Dermis microvascular lymphatic vessel endothelial cell (primary cell): ENCODE measurements at places on chromosomes 2 and 18. TPM values are rescaled to one million over a fixed set of nuclear protein-coding genes. Genes with fewer than 3 reads are reported as not detected.

IL36RN gene
- not detected in 2 replicates for total RNA-seq

LHCGR gene
- total RNA-seq = not detected in 2 replicates

RAD51AP2 gene
- not detected in 2 replicates for total RNA-seq

CENPA gene
- 5.2 and 17.1 TPM in 2 replicates for total RNA-seq

ANKRD29 gene
- 1.3 and 2.0 TPM in 2 replicates for total RNA-seq

SKOR2 gene
- total RNA-seq = not detected in 2 replicates

TUBA3E gene
- total RNA-seq = not detected in 2 replicates

HK2 gene
- 2.5 and 3.0 TPM in 2 replicates for total RNA-seq

TRIM43 gene
- total RNA-seq = not detected in 2 replicates

UPP2 gene
- not detected in 2 replicates for total RNA-seq

CD302 gene
- total RNA-seq = 5.6 and 14.4 TPM in 2 replicates

DPY30 gene
- total RNA-seq = 48.4 and 50.3 TPM in 2 replicates

REG3A gene
- not detected in 2 replicates for total RNA-seq

GTF3C2 gene
- 18.0 and 25.5 TPM in 2 replicates for total RNA-seq
